Stimulated activated CD8-positive, alpha-beta memory T cell treated with anti-CD3 and anti-CD28 coated beads, Interleukin-7, amount 100 ng/mL, for 1 hour (primary cell): ENCODE measurements at places on chromosomes 7 and 10.

DNA sequence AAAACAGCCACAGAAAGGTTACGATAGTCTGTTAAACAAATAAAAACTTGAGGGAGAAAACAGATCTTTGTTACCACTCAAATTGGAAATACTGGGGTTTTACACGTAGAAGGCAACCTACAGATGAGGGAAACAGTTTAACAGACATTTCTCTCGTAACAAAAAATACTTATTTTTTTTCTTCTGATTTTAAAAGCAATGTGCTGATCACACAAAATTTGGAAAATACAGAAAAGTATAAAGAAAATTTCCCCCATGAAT is 211.7 kb downstream of the FAM107B start:
- no peak for DNase-seq

DNA sequence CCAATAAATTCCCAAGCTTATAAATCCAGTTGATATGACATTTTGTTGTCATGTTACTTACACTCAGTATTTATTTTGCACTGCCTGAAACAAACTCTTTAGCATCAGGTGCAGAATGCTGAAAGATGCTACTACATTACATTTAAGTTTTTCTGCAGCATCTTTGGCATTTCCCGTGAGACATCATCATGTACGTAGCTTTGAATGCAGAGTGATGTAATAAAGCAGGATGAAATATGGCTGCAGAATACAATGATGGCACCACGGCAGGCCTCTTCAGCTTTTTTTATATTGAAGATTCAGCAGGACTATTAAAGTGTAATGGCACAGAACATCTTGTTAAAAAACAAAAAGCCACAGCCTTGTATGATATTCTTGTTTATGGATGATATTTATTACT is 531.8 kb downstream of the NXPH1 start:
- DNase-seq, result no peak

DNA sequence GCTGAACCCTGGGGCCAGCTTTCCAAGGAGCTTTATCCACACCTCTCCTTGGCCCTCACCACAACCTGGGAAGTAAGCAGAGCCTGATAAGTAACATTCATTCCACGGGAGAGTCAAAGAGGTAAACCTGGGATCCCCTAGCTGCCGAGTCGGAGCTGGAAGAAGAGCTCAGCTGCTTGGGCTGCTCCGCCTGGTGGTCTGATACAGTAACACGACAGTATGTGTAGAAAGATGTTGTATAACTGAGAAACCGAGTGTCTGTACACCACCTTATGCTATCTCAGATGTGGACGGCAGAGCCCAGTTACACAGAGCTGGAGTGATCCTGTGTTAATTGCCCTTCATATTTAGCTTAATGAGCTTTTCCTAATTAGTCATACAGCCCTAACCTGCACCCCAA is 151.3 kb upstream of the KMT2E start:
- no peak for DNase-seq

DNA sequence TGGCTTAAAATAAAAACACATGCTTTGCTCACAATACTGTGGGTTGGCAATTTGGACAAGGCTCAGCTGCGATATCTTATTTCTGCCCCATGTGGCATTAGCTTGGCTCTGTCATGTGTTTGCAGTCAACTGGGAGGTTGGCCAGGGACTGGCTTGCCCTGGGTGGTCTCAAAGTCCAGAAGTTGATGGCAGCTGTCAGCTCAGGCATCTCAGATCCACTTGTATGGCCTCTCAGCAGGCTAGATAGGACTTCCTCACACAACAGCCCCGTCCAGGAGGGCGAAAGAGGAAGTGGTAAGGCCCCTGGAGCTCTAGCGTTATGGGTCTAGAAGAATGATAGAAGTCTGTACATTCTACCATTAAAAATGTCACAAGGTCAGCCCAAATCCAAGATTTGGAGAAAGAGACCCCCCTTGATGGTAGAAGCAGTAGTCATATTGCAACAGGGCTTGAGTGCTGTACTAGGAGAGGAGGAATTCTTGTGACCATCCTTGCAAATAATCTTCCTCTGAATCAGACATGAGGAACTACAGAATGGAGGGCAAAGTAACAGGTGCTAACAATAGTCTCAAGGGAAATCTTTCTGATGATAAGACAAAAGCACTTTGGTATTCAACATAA is 166.2 kb downstream of the FAM107B start:
- no peak for DNase-seq

GRCh38 chr7:22667562-22668239 is 59.3 kb upstream of the IL6 start:
- DNase-seq, result no peak

GRCh38 chr7:44309271-44310091 is 15.9 kb downstream of the CAMK2B start:
- no peak for DNase-seq

GRCh38 chr7:135380351-135380750 is 129.6 kb downstream of the CNOT4 start:
- DNase-seq, result no peak

DNA sequence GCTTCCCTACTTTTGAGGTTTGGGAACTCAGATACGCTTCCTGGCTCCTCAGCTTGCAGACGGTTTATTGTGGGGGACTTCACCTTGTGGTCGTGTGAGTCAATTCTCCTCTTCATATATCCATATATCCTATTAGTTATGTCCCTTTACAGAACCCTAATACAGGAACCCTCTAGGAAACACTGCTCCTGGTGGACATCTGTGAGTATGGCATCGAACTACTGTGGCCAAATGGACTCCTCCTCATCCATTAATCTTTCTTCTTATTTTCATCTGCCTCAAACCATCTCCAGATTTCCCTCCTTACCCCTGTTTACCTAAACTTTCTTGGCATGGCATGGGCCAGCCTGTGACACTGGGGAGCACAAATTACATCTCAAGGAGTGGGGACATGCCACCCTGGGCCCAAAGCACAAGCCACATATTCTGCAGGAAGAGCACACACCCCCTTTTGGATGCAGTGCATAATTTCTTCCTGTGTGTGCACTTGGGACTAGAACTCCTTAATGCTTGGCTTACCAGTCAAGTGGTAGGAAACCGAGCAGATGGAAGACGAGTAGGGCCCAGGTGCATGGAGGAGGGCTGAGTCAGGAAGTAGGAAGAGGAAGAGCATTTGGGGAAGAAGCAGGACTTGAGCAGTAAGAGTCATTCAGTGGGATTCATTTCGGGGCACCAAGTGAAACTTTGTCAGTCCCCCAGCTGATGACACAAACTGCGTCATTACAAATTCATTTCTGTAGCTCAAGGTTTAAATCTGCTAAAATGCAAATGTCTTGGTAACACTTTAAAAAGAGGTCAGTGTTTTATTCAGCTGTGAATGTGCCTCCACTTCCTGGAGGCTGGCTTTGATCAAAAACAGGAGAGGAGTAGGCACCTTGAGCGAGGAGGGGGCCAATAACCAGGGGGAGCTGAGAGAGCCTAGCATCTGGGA is 80.8 kb upstream of the PLXNA4 start:
- no peak for DNase-seq

- DNase-seq, result no peak
Observed at GRCh38 chr7:78197447-78197846, 398.9 kb downstream of the PHTF2 start.

- no peak for DNase-seq
Observed at GRCh38 chr10:52106011-52106410, 208.1 kb upstream of the DKK1 start.

- DNase-seq, result no peak
Observed at GRCh38 chr7:33764752-33765451, 140.4 kb upstream of the BMPER start.

GRCh38 chr10:97762816-97763215 is 9.0 kb downstream of the SFRP5 start:
- no peak for DNase-seq

DNA sequence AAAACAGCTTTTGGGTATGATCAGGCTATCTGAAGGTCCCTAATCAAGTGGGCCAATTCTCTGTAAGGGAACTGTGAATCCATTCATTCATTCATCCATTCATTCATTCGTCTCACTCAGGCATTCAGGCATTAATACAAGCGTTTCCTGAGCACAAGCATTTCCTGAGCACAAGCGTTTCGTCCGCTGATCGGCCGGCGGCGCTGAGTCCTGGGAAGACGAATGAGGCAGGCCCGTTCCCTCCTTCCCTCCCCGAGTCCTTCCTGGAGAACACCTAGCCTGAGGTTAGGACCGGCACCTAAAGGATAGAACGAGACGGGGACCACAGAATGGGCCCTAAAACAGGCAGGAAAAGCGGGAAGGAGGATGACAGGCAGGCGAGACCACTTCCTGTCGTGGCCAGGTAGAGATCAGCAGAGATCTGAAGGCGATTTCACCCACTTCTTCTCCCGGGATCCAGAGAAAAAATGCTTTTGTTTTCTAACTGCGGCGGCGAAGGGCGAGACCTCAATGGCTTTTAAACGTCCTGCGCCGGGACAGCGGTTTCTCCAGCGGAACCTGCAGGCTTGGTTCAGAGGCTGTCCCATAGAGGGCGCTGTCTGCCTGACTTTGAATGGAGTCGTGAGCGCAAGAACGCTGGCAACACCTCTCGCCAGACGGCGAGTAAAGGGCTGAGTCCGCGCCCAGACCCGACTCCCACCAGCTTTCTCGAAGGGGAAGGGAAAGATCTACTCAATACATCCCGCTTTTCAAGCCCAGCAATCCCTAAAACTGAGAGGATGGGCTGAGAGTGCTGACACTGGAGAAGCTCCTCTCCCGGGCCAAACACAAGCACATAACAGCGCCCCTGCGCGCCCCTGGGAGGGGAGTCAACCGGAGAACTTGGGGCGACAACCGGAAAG is 2.9 kb upstream of the HMX3 start:
- DNase-seq, result peak; percentile 69

DNA sequence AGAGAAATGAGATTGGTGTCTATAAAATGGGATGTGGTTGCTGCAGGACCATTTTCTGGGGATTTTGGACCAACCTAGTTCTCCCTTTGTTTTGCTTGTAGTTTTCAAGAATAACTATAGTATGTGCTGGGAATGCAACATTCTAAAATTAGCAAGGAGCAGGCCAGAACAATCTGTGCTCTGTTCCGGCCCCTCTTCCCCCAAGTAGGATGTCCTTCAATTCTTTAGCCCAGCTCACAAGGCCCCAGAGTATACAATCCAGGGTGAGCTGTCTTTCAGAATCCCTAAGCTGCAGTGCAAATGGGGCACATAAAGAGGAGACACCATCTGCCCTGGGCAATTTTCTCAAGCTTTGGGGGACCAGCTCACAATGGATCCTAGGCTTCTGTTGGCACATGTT is 809.1 kb downstream of the TNS3 start:
- DNase-seq, result no peak

- DNase-seq, result no peak
Observed at GRCh38 chr10:73501651-73502050, 5.8 kb upstream of the PPP3CB start.

DNA sequence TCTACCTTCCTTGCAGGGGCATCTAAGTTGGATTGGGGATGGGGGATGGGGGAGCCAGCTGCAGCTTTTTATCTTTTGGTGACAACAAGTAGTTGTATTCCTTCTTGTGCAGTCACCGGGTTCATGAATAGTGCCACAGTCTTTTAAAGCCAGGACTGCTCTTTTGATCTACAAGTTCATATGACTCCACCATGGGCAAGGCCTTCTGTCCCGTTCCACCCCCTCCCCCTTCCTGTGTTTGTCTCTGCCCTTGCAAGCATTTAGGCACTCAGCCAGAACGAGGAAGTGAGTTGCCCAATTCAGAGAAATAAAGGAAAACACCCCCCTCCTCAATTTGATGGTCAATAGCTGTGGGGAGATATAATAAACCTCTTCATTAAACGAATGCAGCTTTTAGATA is 44.8 kb upstream of the EGR2 start:
- DNase-seq, result no peak

DNA sequence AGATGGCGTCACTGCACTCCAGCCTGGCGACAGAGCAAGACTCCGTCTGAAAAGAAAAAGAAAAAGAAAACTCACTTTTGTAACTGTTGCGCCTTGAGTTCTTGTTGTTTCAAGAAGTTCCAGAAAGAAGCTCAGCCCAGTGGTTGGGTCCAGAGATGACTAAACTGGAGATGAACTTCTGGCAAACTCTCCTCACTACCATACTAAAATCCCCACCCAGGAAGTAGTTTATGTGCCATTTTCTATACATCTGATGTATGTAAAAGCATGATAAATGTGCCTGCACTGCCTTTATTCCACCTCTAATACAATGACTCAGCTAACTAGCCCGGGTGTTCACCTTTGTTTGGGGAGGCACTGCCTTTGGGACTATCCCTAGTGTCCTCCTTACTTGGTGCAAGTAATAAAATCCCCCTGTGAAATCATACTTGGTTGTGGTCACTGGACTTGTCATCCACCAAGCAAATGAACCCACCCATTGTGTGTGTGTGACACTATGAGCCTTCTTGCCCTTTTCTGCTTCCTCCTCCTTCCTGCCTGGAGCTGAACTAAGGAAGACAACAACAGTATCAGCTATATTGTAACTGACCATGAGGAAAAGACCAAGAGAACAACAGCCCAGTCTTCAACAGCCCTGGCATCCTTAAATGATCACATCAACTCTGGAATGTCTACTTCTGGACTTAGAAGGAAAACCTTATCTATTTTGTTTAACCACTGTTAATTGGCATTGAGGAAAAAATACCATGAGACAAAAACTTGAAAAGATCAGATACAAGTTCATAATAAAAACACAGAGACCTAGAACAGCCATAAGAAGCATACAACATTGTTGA is 33.6 kb downstream of the JMJD1C start:
- DNase-seq, result no peak

GRCh38 chr7:43586251-43586900 is 3.5 kb downstream of the STK17A start:
- no peak for DNase-seq

- DNase-seq, result no peak
Observed at GRCh38 chr7:46080595-46081159, 159.6 kb upstream of the IGFBP3 start.
